ENCODE measurements at places on chromosomes 12 and 14. TPM values are rescaled to one million over a fixed set of nuclear protein-coding genes. Genes with fewer than 3 reads are reported as not detected.

The CCDC63 gene
- not detected for polyA plus RNA-seq

The TMEM106C gene
- polyA plus RNA-seq: 14.3 TPM

The KRT8 gene
- 1.2 TPM for polyA plus RNA-seq

The SMCO2 gene
- polyA plus RNA-seq: not detected

The DNAAF2 gene
- polyA plus RNA-seq: 9.5 TPM

The CAPZA3 gene
- not detected for polyA plus RNA-seq

The CCDC175 gene
- not detected for polyA plus RNA-seq

The ZBTB42 gene
- 4.7 TPM for polyA plus RNA-seq

The ANKRD33 gene
- polyA plus RNA-seq: not detected

The PTCSC3 gene
- polyA plus RNA-seq: not detected

The AVPR1A gene
- 0.64 TPM for polyA plus RNA-seq

The SYCP3 gene
- polyA plus RNA-seq: 0.23 TPM

The NELL2 gene
- polyA plus RNA-seq: not detected

The MYF6 gene
- polyA plus RNA-seq: 66.7 TPM

The SERPINA5 gene
- polyA plus RNA-seq: 4.2 TPM

The STAC3 gene
- 738 TPM for polyA plus RNA-seq

The COX6A1 gene
- polyA plus RNA-seq: 58.1 TPM

The BATF gene
- 0.29 TPM for polyA plus RNA-seq

The BICD1 gene
- polyA plus RNA-seq: 2.1 TPM

The PRKD1 gene
- 1.5 TPM for polyA plus RNA-seq

The NANOG gene
- polyA plus RNA-seq: not detected

The CSAD gene
- 6.8 TPM for polyA plus RNA-seq

The POLR3B gene
- 5.3 TPM for polyA plus RNA-seq

The ANO2 gene
- 2.4 TPM for polyA plus RNA-seq

The KLRC2 gene
- polyA plus RNA-seq: not detected

The OSGEP gene
- 16.6 TPM for polyA plus RNA-seq

The RNASE12 gene
- polyA plus RNA-seq: not detected

The SLC5A8 gene
- polyA plus RNA-seq: not detected

The TAS2R7 gene
- polyA plus RNA-seq: not detected

The FAM181A gene
- not detected for polyA plus RNA-seq

The PMCH gene
- not detected for polyA plus RNA-seq

The PYM1 gene
- 39.8 TPM for polyA plus RNA-seq

The MYH6 gene
- 60.7 TPM for polyA plus RNA-seq

The KLRK1 gene
- polyA plus RNA-seq: 0.09 TPM

The FRMD6 gene
- polyA plus RNA-seq: 3.2 TPM

The ARHGAP9 gene
- 0.91 TPM for polyA plus RNA-seq

The PAPLN gene
- 0.38 TPM for polyA plus RNA-seq

The TAS2R43 gene
- not detected for polyA plus RNA-seq

The KCNK13 gene
- 0.03 TPM for polyA plus RNA-seq

The SMIM41 gene
- 0.20 TPM for polyA plus RNA-seq

The SCFD1 gene
- polyA plus RNA-seq: 42.7 TPM

Data from psoas muscle (tissue), 8 donors.